ENCODE measurements at places on chromosomes 2 and 18.

DNA sequence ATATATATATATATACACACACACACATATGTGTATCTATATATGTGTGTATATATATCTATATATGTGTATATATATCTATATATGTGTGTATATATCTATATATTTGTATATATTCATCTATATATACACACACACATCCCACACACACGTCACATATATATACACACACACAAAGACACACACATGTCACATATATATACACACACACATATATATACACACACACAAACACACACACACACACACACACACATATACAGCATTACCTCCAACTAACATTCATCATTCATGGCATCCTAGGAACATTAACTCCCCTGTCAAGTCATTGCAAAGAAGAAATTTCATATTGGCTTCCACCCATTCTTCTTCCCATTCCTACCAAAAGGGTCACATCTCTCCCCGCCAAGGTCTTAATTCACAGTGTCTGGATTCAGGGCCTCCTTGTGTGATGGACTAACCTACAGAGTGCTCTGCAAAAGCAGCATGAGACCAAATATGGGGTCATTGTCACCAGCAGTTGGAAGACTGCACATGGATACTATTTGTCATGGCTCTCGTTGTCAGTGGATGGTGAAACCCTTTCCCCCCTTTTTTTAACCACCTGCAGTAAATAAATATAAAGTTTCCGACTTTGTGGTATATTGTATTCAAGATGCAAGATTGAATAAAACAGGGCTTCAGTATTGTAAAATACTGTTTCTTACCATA is 67.0 kb downstream of the IRS1 start:
- no peak for DNase-seq

DNA sequence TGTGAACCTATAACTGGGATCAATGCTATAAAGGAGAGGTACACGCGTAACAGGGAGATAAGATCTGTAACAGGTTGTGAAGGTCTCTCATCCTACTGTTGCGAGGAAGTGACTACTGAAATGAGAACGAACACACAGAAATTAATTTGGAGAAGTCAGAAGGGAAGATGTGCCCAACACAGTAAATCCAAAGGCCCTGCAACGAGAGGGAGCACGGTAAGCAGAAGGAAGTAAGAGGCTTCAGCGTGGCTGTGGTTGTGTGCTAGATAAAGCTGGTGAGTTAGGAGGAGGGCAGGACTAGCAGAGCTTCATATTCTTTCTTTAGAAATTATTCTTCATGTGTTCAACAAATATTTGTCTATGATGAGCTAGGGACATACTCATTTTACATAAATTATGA is 2.5 kb upstream of the ATG16L1 start:
- no peak for DNase-seq

DNA sequence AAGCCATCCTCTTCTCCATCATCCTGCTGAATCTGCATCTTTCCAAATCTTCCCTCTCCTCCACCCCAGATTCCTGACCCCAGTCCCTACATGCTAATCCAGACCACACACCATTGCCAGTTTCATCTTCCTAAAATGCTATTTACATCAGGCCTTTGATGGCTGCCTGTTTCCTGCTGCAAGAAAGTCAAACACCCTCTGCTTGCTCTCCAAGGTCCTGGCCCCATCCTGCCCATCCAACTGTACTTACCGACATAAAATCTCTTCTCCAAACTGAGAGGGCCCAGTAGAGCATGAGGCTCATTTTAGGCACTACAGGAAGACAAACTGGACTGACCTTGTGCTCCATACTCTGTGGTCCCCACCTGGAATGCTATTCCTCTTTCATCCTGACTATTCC is 19.0 kb downstream of the ALK start:
- DNase-seq = no peak

GRCh38 chr2:37457401-37457901 is 113.0 kb downstream of the QPCT start:
- no peak for DNase-seq

DNA sequence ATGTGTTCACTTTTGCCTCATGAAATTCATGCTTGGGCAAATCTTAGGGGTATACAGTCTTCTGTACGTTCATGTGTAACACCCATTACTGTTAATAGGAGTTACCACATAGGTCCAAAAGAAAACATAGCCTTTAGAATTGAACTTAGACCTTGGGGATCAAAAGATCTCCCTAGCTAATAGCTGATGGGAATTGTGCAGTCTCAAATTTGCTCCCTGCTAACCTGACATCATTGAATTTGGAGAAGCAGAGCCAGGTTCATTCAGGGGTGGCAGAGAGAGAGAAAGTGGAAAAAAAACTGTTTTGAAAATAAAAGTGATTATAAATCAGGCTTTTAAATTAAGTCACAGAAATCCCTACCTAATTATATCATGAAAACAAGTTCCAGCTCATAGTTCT is 28.0 kb upstream of the PPP3R1 start:
- no peak for DNase-seq

DNA sequence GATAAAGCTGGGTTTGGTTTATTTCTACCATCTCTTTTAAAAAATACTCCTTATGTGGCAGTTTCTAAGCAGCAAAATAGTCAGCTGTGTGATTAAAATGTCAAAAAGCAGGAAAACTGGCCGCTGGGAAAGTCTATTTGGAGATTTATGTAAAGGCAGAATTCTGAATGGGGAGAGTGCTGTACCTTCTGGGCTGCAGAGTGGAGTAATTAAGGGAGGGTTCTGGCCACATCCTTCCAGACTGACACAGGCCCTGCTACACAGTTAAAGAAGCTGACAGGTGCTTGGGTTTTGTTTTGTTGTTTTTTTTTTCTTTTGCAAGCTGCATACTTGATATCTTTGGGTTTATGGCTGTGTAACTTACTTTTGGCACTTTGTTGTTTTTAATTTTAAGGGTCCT is 157.2 kb downstream of the WDSUB1 start:
- no peak for DNase-seq

DNA sequence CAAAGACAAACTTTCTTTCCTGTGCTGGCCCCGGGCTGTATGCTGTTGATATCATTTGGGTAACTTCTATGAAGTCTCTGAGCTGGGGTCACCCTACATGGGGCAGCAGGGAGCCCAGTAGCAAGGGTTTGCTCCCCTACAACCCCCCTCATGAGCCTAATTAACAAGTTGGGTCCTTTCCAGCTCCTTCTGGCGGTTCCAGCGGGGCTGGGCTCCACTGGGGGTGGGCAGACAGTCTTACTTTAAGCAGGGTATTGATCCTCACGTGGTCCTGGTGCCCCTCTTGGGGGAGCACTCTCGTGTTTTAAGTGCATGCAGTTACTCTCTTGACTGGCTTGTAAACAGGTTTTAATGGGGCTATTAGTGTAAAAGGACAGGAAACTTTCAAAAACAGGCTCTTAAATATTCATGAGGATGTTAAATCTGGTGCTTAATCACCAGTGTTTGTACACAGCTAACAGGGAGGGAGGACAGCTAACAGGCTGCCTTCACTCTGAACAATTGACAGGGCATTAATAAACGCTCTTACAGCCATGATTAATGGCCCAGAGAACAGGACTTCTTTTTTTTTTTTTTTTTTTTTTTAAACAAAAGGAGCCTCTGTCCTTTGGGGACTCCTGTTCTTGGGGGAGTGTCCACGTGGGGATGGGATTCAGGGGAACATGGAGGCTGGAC is 36.6 kb upstream of the SKOR2 start:
- DNase-seq = peak; percentile 74

GRCh38 chr2:74199275-74199701 is 873 bp downstream of the MTHFD2 start:
- no peak for DNase-seq

GRCh38 chr2:212863185-212863588 is 288.2 kb downstream of the IKZF2 start:
- no peak for DNase-seq

- DNase-seq = no peak
These were observed 249.9 kb upstream of the SIX2 start for GRCh38 chr2:45259138-45259537.

GRCh38 chr2:217366966-217367365 is 507.1 kb upstream of the TNP1 start:
- DNase-seq = no peak

- no peak for DNase-seq
These were observed 89.6 kb downstream of the SH3BP4 start for GRCh38 chr2:235041221-235041917.

DNA sequence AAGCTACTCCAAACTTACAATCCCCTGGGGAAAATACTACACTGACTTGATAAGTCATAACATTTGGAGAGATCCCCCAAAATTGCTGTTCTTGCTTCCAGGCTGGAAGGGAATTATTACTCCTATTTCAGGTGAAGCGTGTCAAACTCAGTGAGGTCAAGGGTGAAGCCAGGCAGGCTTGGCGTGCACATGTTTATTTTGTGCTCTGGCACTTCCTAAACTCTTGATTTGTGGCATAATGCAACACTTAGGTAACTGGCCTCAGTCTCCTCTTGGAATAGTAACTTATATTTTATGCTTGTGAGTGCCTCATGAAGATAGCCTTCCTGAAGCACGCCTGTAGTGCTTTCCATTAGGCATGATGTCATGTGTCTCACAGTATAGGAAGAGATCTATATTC is 751.2 kb downstream of the CNTNAP5 start:
- DNase-seq = no peak

- DNase-seq = peak; percentile 30
These were observed 187.1 kb downstream of the GULP1 start for GRCh38 chr2:188478724-188479123.

GRCh38 chr2:199040522-199040921 is 417.2 kb downstream of the SATB2 start:
- no peak for DNase-seq

DNA sequence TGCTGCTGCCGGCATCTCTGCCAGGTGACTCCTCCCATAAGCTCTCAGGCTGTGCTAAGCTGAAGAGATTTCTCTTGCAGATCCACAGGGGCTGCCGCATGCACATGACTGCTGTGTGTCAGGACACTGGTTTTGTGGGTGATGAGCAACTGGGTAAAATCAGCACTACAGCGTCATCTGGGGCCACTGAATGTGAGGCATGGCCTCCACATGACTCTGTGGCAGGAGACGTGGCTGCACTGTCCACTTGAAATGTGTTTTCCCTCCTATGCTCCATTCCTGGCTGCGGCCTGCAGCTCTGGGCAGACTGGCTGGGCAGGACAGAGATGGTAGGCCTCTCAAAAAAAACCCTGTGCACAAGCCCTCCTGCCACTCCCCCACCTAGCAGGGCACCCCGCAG is 63.6 kb downstream of the MARCO start:
- no peak for DNase-seq

- DNase-seq = no peak
These were observed 66.0 kb downstream of the STPG4 start for GRCh38 chr2:47089083-47089464.

GRCh38 chr18:6294148-6294784 is 120.4 kb downstream of the L3MBTL4 start:
- no peak for DNase-seq

DNA sequence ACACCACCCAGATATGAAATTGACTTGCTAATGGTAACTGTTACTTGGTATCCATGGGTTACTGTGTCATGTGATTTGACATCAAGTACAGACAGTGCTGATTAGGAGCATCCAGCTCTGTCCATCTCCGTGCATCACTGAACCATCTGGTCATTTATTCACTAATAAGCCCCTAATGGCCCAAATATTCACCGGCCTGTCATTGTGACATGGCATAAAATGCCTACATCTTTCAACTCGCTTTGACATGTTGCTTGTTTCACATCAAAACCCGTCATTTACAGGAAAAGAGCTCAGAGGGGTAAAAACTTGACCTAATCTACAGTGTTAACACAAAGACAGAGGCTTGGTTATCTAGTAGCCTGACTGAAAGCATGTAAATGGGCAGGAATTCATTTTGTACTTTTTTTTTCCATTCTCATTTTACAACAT is 308.9 kb upstream of the ATP5MC3 start:
- no peak for DNase-seq

DNA sequence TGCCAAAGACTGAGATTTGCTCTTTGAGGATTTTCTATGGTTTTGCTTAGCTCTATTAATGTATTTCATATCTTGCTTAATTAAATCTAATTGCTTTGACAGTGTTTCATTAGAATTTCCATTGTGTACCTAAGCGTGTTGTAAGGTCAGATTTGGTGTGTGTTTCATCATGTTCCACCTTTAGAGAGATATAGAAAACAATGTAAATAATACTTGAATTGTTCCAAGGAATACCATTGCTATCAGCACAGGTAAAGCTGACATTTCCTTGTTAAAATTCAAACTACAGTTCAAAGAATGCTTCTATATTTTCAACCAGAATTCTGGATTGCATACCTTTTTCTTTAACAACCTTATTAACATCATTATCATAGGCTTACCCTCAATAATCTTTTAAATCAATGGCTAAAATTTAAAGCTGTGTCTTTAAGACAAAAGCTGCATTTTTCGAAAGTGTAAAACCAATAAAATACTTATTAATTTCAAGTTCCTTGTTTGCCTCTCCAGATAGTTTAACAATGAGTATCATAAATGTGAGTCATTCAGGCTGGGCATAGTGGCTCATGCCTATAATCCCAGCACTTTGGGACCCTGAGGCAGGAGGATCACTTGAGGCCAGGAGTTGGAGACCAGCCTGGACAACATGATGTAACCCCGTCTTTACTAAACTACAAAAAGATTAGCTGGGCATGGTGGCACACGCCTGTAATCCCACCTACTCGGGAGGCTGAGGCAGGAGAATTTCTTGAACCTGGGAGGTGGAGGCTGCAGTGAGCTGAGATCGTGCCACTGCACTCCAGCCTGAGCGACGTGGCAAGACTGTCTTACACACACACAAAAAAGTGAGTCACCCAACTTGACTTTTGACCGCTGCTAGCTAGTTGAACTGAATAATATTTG is 188.0 kb upstream of the PKDCC start:
- no peak for DNase-seq

- no peak for DNase-seq
These were observed 11.7 kb upstream of the SEMA4C start for GRCh38 chr2:96881349-96882195.

GRCh38 chr2:210020138-210020537 is 17.7 kb downstream of the RPE start:
- DNase-seq = no peak

GRCh38 chr18:41459656-41460055 is 495.4 kb upstream of the PIK3C3 start:
- DNase-seq = no peak

GRCh38 chr2:135096665-135097446 is 44.8 kb downstream of the RAB3GAP1 start:
- no peak for DNase-seq

GRCh38 chr2:43685357-43685756 is 9.1 kb upstream of the C1GALT1C1L start:
- no peak for DNase-seq

DNA sequence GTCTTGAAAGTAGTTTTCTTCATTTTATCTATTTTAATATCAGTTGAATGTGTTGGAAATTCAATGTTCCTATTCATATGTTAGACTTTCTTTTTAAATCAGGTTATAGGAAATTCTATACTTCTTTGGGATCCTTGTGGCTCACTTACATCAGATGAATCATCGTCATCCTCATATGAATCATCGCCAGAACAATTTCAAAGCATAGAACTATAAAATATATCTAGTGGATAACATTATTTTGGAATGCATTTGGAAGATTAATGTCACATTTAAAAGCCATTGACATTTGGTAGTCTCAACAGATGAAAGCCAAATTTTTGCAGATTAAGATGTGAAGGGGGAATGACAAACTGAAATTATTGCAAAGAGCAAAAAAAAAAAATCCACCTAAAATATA is 94.1 kb downstream of the FAM161A start:
- no peak for DNase-seq
